Femur (tissue), 1 donor: ENCODE measurements at places on chromosomes 3 and 15.

- DNase-seq = no peak
These were observed 74.0 kb upstream of the SAMMSON start for GRCh38 chr3:69925506-69925905.

DNA sequence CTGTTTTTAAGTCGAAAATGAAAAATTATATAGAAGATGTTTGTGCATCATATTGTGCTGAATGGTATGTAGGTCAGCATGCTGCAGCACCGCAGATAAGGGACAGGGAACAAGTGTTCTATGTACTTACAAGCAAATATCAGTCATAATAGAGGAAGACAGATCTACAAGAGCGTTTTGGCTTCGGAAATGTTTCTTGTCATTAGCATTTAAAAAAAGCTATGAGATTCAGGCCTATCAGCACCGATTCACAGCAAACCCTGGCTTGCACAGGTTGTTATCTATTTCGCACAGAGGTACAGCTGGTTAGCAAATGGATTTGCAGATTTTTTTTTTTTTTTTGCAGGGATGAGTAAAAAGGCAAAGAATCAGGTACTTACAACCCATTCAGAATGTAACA, 204.2 kb upstream of the TBC1D5 start:
- no peak for DNase-seq

- DNase-seq = peak; percentile 16
These were observed 4.2 kb downstream of the ABTB1 start for GRCh38 chr3:127676921-127677351.

GRCh38 chr15:99440551-99441443, 125.0 kb upstream of the MEF2A start:
- DNase-seq = peak; percentile 27

DNA sequence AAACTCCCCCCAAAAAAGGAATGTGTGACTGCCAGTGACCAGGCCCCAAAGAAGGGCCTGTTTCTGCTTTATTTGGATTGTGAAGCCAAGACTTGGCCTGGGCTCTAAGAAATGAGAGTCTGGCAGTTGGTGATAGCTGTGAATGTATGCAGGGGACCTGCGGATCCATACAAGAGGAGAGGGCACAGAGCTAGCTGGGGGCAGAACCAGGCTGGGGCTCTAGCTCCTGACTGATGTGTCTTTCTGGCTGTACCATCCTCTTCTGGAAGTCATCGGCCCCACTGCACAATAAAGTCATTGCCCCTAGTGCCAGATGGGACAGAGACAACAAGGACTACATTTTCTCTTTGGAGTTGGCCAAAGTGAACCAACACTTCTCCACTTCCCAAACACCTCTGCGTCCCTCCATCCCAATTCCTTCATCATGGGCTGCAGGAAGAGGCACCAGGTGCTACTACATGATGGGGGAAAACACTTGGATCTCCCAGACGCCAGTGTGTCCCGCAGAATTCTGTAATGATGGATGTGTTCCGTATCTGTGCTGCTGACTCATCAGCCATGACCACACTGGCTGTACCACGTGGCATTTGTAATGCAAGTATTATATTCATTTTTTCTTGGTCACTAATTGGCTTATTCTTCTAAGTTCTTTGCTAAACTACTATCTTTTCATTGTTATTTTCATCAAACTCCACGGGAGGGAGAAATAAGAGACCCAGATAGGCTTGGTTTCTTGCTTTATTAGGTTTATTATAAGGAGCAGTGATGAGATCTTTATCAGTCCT, 1.7 kb upstream of the PLA2G4F start:
- DNase-seq = no peak

- DNase-seq = peak; percentile 25
These were observed 105.1 kb upstream of the BCL6 start for GRCh38 chr3:187850258-187850921.

GRCh38 chr15:43901495-43901894, 74.7 kb downstream of the WDR76 start:
- DNase-seq = no peak

GRCh38 chr3:13610006-13610570, 61.2 kb downstream of the FBLN2 start:
- DNase-seq = no peak
